ENCODE measurements at places on chromosomes 1 and 21.

- DNase-seq: no peak
These were observed 5.5 kb downstream of the REG4 start for GRCh38 chr1:119805746-119806145.

GRCh38 chr1:51643362-51643761 is 26.5 kb downstream of the OSBPL9 start:
- DNase-seq: no peak

GRCh38 chr1:149844650-149845255 is 54.6 kb upstream of the BOLA1 start:
- no peak for DNase-seq

GRCh38 chr1:99784143-99784542 is 17.7 kb upstream of the FRRS1 start:
- no peak for DNase-seq

DNA sequence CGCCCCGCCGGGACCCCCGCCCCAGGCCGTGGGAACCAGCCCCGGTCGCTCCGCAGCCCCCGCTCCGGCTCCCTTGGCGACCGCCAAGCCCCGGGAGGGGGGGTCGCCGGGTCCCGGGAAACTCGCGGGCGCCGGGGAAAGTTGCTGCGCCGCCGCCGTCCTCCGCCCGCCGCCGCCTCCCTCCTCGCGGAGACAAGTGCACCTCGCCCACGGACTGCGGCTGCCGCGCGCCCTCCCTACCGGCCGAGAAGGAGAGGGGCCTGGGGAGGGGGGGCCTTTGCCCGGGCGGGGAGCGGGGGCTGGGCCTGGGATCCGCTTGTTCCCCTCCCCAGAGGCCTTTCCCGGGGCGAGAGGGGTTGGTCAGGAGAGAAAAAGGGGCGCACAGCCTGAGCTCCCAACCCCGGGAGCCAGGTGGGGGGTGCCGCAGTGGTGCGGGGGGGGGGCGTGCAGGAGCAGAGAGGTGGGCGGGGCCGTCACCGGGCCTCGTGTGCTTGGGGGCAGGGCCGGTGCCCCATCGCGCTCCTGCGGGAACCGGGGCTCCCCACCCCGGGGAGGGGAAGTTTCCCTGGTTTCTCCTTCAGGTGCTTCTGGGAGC is 592 bp downstream of the AGRN start:
- no peak for DNase-seq

DNA sequence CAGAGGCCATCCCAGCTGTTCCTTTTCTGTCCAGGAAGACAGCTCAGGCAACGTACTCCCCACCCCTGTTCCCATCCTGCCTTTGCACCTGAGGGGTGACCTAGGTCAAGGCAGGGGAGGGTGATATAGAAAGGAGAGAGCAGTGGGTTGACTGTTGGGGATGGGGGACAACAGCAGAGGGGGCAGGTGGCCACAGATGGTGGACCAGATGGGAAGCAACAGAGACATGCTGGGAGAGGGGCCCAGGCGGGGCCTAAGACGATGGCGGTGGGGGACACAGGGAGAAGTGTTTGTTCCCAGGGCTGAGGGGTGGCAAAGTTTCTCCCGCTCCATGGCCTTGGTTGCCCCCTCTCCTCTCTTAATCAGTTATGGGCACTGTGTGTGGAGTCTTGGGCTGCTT is 6.3 kb downstream of the CELSR2 start:
- no peak for DNase-seq
